ENCODE measurements at places on chromosomes 5 and 9.
A peak's percentile ranks its signal among the peaks of the same experiment; 100 is the strongest.

DNA sequence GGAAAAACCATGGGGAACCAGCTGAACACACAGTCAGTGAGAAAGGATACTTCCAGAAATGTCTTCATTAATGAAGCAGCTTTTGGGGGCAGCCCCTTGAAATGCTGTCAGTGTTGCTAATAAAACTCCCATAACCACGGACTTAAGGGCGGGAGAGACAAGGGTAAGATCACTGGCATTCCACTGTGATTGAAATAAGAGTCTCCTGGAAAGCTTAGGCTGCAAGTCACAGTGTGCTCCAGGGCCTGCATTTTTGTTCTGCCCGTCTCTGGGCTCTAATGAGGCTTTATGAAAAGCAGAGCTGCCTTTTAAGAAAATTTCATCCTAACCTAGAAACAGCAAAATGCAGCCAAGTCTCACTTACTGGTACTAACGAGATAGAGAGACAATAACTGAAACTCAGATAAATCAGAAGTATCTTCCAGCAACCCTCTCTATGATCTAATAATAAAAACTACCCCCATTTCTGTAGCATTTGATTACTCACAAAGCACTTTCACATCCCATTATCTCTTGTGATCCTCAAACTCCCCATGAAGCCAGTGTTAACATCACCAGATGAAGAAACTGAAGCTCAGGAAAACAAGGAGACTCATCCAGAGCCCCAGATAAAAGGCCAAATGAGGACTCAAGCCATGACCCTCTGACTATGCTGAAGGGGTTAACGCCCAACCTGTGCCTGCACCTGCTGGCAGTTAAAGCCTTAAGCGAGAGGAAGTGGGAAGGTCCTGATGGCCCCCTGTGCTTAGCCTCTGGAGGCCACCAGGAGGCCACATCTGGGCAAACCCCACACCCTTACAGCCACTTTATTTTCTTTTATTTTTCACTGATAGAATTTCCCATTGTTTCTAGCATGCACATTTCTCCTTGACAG lies 37.5 kb downstream of the SPOCK1 start:
- peak; percentile 15 for DNase-seq

DNA sequence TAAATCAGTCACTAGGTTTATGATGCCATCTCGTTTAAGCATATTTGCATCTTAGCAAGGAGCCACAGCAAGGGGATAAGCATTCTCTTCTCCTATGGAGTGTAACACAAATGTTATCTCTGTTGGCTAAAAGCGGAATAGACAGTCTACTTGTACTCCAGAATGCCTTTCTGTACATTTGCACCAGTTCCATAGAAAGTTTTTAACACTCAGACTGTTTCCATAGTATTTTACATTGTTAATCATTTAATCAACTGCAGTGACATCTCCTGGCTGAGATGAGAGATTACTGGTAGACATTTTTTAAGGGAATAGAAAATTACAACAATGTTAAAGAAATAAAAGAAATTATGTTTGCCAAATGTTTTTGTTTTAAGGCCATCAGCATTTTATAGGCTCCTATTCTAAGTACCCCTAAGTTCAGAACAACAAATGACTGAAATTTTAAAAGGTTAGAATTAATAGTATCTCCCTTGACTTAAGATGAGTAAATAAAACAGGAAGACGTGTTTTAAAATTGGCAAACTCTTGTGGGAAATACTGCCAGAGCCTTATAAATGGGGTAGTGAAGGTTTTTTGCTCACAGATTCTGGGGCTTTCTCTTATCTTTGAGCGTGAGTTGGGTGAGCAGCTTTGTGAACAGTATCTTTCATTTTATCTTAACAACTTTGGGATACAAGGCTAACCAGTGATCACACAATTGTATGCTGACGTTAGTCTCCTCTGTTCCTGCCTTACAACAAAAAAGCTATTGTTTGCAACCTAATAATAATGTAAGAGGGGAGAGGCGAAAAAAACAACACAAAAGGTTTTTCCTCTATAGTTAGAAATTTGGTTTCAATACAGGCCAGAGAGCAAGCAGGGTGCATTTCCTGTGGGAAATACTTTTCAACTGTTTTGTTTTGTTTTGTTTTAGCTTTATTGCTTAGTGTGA lies 294.3 kb downstream of the FBXL7 start:
- peak; percentile 23 for DNase-seq

- DNase-seq, result no peak
Measured at GRCh38 chr9:81113453-81114124, 575.8 kb downstream of the TLE1 start.

DNA sequence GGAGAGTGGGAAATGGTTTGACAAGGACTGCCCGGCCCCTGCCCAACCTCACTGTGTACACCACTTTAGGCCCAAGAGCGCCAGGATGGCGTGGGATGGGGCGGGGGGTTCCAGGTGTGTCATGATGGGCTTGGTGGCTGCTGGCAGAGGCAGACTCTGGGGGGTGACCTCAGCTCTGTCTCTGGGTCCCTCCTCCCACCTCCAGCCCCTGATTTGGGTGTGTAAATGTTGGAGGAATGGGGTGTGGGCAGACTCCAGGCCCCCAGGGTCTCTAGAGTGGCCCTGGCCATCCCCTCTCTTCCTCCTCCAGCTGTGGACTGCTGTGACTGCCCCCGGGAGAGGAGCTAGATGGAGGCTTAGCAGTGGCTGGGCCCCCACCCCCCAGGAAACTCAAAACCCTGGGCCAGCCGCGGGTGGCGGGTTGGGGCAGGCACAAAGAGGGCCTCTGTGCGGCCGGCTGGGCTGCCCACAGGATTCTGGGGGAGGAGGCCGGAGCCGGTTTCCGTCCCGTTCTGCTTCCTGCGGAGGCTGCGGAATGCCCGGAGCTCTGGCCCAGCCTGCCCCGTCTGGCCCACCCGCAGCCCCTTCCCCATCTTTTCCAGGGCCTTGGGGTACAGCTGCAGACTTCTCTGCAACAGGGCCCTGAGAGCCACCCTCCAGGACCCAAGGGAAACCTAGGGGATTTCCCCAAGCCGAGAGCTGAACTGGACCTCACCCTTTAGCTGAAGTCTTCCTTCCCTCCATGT lies 23.1 kb downstream of the CXXC5 start:
- DNase-seq, result peak; percentile 71

- DNase-seq, result no peak
Measured at GRCh38 chr5:133466556-133467334, 145.6 kb downstream of the FSTL4 start.
